ENCODE measurements at places on chromosomes 16 and 17.

- peaks cover 6% of the 10 kb centered on the region for H3K36me3 ChIP-seq
- H3K27ac ChIP-seq = no peak overlapping the region
- DNase-seq = no peak
- H3K4me3 ChIP-seq = no peak overlapping the region
- H3K27me3 ChIP-seq = peaks cover 12% of the 10 kb centered on the region
Observed at GRCh38 chr16:678209-678857, 1.9 kb upstream of the STUB1 start.

DNA sequence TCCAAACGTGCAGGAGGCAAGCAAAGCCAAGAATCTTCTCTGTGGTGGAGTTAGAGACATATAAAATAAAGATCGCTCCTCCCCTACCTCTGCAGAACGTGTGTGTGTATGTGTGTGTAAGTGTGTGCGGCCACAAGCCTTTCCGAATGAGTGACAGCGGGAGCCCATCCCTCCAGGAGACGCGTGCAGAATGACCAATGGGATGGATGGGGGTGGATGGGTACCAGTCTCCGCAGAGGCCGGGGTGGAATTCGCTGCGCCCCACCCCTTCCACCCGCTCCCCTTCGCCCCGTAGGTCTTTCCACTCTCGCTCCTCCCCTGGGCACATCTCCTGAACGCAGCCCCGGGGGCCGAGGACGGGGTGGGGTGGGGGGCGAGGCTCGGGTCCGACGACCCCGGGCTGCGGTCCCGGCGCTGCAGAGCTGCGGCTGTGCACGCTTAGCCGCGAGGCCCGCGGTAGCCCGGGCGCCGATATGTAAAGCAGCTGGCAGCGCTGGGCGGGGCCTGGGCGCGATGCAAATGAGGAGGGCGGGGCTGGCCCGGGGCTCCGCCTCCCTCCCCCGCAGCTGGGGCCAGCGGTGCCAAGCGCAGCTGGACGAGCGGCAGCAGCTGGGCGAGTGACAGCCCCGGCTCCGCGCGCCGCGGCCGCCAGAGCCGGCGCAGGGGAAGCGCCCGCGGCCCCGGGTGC, at the start of gene PRKCB:
Gene PRKCB, plus strand, starts transcription at position 594 of the 688 bp plus-strand sequence.
- H3K27me3 ChIP-seq = no peaks in the 10 kb centered on the region
- H3K27ac ChIP-seq = peak within 1 kb of the TSS; percentile 92
- H3K4me3 ChIP-seq = peak within 1 kb of the TSS; percentile 99
- peaks cover 20% of the 10 kb centered on the region for H3K36me3 ChIP-seq

DNA sequence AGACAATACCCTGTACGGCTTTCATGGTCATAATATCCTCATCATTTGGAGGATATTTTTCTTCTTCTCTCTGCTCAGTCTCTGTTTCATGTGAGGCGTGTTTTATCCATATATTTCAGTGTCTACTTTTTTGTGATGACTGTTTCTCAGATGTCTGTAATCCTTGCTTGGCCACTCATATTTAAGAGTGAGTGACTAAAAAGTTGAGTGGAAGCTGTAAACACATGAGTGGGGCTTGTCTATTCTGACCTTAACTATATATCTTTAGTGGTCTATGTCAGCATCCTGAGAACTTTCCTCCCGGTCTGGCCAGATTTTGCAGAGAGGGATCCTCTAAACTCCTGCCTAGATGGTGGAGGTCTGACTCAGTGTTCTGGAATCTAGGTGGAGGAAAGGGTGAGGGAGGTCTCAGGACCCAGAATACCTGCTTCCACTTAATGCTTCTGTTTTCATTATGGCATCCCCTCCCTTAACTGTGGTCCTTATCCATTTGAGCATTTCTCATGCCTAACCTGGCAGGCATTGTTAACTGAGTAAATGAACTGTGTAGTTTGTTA, 6.0 kb downstream of the DDX19B start:
- H3K36me3 ChIP-seq = peaks cover 31% of the 10 kb centered on the region
- no peak overlapping the region for H3K4me3 ChIP-seq
- H3K27me3 ChIP-seq = no peaks in the 10 kb centered on the region
- DNase-seq = no peak
- peaks cover 30% of the 10 kb centered on the region for H3K4me1 ChIP-seq

GRCh38 chr16:11651796-11652195, 16.5 kb upstream of the SNN start:
- H3K27me3 ChIP-seq = peaks cover 31% of the 10 kb centered on the region
- no peaks in the 10 kb centered on the region for H3K36me3 ChIP-seq
- peaks cover 13% of the 10 kb centered on the region for H3K4me1 ChIP-seq
- no peak overlapping the region for H3K4me3 ChIP-seq

- H3K27me3 ChIP-seq = no peaks in the 10 kb centered on the region
- peaks cover 54% of the 10 kb centered on the region for H3K4me1 ChIP-seq
Observed at GRCh38 chr17:35046245-35046644, 17.3 kb downstream of the RFFL start.

- H3K36me3 ChIP-seq = no peaks in the 10 kb centered on the region
- H3K27ac ChIP-seq = no peak overlapping the region
- peaks cover 3% of the 10 kb centered on the region for H3K4me1 ChIP-seq
- H3K27me3 ChIP-seq = peaks cover 24% of the 10 kb centered on the region
- no peak overlapping the region for H3K4me3 ChIP-seq
Observed at GRCh38 chr17:56653877-56654276, 60.4 kb downstream of the NOG start.

- H3K27me3 ChIP-seq = no peaks in the 10 kb centered on the region
- no peak overlapping the region for H3K27ac ChIP-seq
- H3K4me1 ChIP-seq = no peaks in the 10 kb centered on the region
- DNase-seq = no peak
- no peak overlapping the region for H3K4me3 ChIP-seq
Observed at GRCh38 chr16:19578378-19578971, 23.0 kb downstream of the VPS35L start.

DNA sequence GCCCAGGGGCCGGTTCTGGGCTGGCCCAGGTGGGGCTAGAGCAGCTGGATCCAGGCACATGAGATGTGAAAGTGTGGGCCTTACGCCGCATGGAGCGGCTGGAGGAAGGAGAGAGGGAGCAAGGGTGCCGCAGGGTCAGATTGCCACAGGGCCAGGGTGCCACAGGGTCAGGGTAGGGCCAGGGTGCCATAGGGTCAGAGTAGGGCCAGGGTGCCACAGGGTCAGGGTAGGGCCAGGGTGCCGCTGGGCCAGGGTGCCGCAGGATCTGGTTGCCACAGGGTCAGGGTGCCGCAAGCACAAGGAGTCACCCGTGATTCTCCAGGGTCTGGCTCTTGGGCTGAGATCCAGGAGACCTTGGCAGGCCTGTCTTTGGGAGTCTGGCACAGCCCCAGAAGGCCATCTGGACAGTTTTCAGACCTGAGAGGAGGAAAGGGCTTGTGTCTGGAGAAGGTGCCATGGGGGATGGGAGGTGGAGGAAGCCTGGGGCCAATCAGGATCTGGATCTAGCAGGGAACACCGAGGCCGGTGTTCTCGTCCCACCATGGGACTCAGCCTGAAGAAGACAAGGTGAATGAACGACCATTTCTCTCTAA, 13.1 kb upstream of the LASP1NB start:
- H3K4me3 ChIP-seq = no peak overlapping the region
- peaks cover 15% of the 10 kb centered on the region for H3K4me1 ChIP-seq
- no peaks in the 10 kb centered on the region for H3K27me3 ChIP-seq
- peaks cover 23% of the 10 kb centered on the region for H3K36me3 ChIP-seq
- peak overlapping the region; percentile 21 for H3K27ac ChIP-seq

GRCh38 chr16:7303660-7304200, 28.9 kb upstream of the RBFOX1 start:
- DNase-seq = no peak
- no peak overlapping the region for H3K27ac ChIP-seq
- H3K4me3 ChIP-seq = no peak overlapping the region
- no peaks in the 10 kb centered on the region for H3K27me3 ChIP-seq
- no peaks in the 10 kb centered on the region for H3K4me1 ChIP-seq

GRCh38 chr17:35750526-35751395, 2.3 kb downstream of the GAS2L2 start:
- peaks cover 8% of the 10 kb centered on the region for H3K4me1 ChIP-seq
- H3K27ac ChIP-seq = no peak overlapping the region
- no peak for DNase-seq
- H3K4me3 ChIP-seq = no peak overlapping the region
- no peaks in the 10 kb centered on the region for H3K36me3 ChIP-seq

DNA sequence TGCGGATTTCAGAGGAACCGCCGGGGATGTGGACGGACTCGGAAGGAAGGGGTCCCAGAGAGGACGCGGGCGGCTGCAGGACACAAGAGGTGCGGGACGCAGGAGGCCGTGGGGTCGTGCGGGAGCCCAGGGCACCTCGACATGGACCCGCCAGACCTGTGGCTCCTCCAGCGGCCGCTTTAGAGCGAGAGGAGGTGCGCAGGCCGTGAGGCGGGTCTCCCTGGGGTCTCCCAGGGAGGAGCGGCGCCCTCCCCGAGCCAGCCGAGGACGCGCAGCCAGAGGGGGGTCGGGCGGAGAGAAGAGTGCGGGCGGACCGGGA, 6.8 kb upstream of the FLYWCH1 start:
- H3K36me3 ChIP-seq = no peaks in the 10 kb centered on the region
- H3K4me1 ChIP-seq = peaks cover 22% of the 10 kb centered on the region
- H3K4me3 ChIP-seq = peak overlapping the region; percentile 94
- DNase-seq = no peak

GRCh38 chr17:79039171-79039570, 15.2 kb downstream of the C1QTNF1 start:
- H3K4me3 ChIP-seq = no peak overlapping the region
- DNase-seq = no peak
- H3K36me3 ChIP-seq = no peaks in the 10 kb centered on the region
- peaks cover 3% of the 10 kb centered on the region for H3K27me3 ChIP-seq

GRCh38 chr16:88924834-88925539, 52.0 kb downstream of the CBFA2T3 start:
- DNase-seq = no peak
- H3K27ac ChIP-seq = no peak overlapping the region
- H3K27me3 ChIP-seq = no peaks in the 10 kb centered on the region
- no peak overlapping the region for H3K4me3 ChIP-seq

DNA sequence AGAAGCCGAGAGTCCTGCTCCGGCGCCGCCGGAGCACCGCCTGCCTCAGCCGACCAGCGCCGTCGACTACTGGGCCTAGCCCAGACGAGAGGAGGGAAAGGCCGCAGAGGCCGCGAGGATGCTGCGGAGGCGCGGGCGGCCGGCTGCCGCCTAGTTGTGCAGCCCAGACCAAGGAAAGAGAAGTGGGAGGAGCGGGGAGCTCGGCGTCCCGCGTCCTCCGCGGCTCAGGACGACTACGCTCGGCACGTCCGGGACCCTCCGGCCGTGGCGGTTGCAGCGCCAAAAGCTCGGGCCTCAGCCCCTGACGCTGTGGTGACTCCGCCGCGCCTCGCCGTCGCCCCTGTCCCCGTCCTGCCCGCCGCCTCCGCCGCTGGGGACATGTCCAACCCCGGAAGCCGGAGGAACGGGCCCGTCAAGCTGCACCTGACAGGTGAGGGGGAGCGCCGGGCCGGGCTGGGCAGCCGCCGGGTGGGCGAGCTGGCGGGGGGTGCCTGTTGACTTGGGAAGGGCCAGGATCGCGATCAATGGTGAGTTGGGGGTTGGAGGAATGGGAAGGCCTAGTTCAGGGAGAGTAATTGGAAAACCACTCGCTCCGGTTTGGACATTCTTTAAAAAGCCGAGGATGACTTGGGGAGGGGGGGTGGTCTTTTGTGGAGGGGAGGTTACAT, 37.7 kb downstream of the RNF135 start:
- H3K27me3 ChIP-seq = peaks cover 2% of the 10 kb centered on the region
- peak overlapping the region; percentile 75 for H3K4me3 ChIP-seq
- peaks cover 20% of the 10 kb centered on the region for H3K4me1 ChIP-seq
- H3K27ac ChIP-seq = peak overlapping the region; percentile 68
- DNase-seq = peak; percentile 74
- no peaks in the 10 kb centered on the region for H3K36me3 ChIP-seq

DNA sequence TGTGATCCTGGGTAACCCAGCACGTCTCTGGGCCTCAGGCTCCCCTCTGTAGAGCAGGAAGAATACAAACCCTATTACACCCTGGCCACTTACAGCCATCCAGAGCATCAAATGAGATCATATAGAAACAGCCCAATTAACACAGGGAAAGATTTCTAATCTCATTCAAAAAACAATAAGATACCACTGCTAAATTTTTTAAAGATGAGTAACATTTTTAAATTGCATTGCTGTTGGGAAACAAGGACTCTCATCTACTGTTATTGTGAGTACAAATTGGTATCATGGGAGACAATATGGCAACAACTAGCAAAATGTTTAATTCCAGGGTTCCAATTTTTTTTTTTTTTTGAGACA, 41.1 kb downstream of the SRL start:
- no peak overlapping the region for H3K4me3 ChIP-seq
- H3K36me3 ChIP-seq = no peaks in the 10 kb centered on the region
- H3K4me1 ChIP-seq = peaks cover 7% of the 10 kb centered on the region
- peaks cover 10% of the 10 kb centered on the region for H3K27me3 ChIP-seq
- no peak for DNase-seq

DNA sequence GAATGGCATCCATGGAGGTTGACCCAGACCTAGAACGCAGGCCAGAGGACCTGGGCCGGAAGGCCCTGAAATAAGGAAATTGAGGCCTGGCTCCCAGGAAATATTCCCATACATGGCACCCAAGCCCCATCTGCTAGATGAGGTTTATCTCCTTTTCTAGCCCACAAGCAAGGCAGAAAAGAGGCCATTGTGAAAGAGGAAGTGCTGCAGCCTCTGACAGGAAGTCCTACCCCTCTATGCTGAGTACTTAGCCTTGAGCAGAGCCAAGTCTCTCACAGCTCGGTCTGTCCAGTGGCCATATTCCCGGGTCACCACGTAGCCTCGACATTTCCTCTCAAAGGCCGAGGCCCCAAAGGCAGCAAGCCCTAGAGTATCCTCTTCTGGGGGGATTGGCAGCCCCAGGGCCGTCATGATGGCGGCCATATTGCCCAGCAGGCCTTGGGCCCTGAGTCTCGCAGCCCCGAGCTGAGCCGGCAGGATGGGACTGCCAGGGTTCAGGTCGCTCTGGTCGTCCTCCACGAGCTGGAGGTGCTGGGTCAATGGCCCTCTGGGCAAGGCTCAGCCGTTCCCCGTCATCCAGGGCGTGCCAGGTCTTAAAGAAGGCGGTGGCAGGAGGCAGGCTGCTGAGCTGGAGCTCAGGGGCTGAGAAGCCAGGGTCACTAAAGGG, 7.8 kb downstream of the CTF1 start:
- no peak overlapping the region for H3K4me3 ChIP-seq
- H3K4me1 ChIP-seq = peaks cover 39% of the 10 kb centered on the region
- DNase-seq = no peak
- H3K27ac ChIP-seq = peak overlapping the region; percentile 99
- H3K27me3 ChIP-seq = no peaks in the 10 kb centered on the region

- H3K36me3 ChIP-seq = peaks cover 24% of the 10 kb centered on the region
- H3K4me1 ChIP-seq = peaks cover 2% of the 10 kb centered on the region
- no peak for DNase-seq
Observed at GRCh38 chr17:21140911-21141310, 14.1 kb downstream of the DHRS7B start.

DNA sequence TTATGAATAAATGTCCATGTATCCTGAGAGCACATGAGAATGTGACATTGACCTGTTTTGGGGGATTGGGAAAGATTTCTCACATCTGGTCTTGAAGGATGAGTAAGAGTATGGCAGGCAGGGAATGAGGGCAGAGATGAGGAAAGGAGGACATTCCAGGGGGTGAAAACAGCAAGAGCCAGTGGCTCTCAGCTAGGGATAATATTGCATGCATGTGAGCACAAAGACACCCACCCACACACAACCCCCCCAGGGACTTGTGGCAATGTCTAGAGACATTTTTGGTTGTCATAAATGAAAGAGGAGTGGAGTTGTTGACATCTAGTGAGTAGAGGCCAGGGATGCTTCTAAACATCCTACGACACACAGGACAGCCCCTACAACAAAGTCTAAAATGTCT, 6.0 kb downstream of the MYO1D start:
- DNase-seq = no peak
- H3K27me3 ChIP-seq = peaks cover 6% of the 10 kb centered on the region
- peaks cover 7% of the 10 kb centered on the region for H3K4me1 ChIP-seq
- no peak overlapping the region for H3K4me3 ChIP-seq
- no peaks in the 10 kb centered on the region for H3K36me3 ChIP-seq

- H3K4me3 ChIP-seq = no peak overlapping the region
- peaks cover 5% of the 10 kb centered on the region for H3K27me3 ChIP-seq
- no peaks in the 10 kb centered on the region for H3K4me1 ChIP-seq
- H3K36me3 ChIP-seq = no peaks in the 10 kb centered on the region
- DNase-seq = no peak
Observed at GRCh38 chr17:14760212-14760611, 459.3 kb downstream of the HS3ST3B1 start.

All from activated CD8-positive, alpha-beta memory T cell treated with anti-CD3 and anti-CD28 coated beads, Interleukin-2, amount 10 ng/mL, durations not matched to agents 7 days and 5 days (primary cell).